ENCODE measurements at places on chromosomes 7 and 10. TPM values are rescaled to one million over a fixed set of nuclear protein-coding genes. Genes with fewer than 3 reads are reported as not detected.

DNA sequence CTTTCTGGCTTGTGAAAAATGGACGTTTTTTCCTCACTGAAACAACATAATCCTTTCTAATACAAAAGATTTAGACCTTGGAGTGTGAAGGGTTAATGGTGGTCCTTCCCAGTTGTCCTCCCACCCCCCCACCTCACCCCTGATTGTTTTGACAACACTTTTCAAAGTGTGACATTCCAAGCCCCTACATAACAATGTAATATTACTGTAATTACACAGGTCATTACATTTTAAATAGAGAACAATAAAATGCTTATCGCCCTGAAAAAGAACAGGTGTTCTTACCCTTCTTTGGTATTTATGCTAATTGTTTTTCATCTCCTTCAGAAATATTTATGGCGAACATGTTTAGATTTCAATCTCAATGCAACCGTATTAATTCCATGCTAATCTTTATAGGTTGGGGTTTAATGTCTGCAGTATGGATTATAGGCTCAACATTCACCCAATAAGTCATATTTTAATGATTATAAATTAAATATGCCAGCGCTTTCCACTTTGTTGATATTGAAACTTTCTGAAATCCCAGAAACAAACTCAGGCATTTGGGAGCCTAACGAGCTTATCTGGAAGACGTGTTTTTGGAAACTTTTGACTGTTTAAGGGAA is 5.0 kb downstream of the TCF7L2 start:
- H3K27ac ChIP-seq: no peak overlapping the region
- H3K4me1 ChIP-seq: peaks cover 30% of the 10 kb centered on the region
- DNase-seq: no peak
- H3K4me3 ChIP-seq: no peak overlapping the region
- no peaks in the 10 kb centered on the region for H3K36me3 ChIP-seq

DNA sequence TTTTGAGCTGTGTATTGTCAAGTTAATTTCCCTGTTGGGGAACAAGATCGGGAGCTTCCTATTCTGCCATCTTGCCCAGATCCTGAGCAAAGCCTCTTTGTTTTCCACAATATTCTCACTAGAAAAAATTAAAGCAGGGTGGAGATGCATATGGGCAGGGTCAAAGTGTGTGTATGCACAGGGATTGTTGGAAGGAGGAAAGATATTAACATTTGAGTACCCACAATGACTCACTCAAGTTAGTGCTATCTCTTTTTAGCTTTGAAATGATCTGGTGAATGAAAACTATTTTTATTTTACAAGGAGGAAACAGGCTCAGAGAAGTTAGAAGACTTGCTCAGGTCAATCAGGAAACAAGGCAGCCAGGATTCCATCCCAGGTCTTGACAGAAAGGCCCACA is 6.7 kb upstream of the BTBD16 start:
- no peaks in the 10 kb centered on the region for H3K36me3 ChIP-seq
- no peaks in the 10 kb centered on the region for H3K27me3 ChIP-seq
- H3K4me3 ChIP-seq: no peak overlapping the region

The GRB10 gene
- total RNA-seq: 55.8 TPM

The IGFBP3 gene
- 386 TPM for total RNA-seq

- H3K4me3 ChIP-seq: no peak overlapping the region
- H3K27ac ChIP-seq: no peak overlapping the region
- no peak for DNase-seq
- H3K27me3 ChIP-seq: no peaks in the 10 kb centered on the region
- no peaks in the 10 kb centered on the region for H3K4me1 ChIP-seq
Observed at GRCh38 chr10:62336404-62336803, 37.8 kb upstream of the ZNF365 start.

DNA sequence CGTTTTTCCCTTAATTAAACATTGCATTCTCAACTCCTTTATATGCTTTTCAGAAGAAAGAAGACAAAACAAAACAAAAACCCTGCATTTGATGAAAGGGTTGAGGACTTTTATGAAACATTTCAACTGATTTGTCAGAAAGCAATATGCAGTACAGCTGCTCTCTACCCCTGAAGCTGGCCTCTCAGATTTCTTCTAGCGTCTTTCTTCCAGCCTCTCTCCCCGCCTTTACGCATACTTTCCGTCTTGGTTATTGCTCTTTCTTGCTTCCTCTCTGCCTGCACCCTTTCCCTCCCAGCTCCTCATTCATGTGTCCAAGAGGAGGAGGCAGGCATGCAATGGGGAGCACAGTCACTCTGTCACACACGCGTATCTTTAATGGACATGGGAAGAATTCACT is 91.0 kb upstream of the COL1A2 start:
- H3K36me3 ChIP-seq: no peaks in the 10 kb centered on the region
- H3K27ac ChIP-seq: no peak overlapping the region
- DNase-seq: no peak

GRCh38 chr10:5442065-5442989 is 30.0 kb downstream of the NET1 start:
- DNase-seq: peak; percentile 39
- 0 out of 2 replicates have a peak overlapping the region, but pooled peaks have one; percentile 2 for H3K27ac ChIP-seq
- H3K27me3 ChIP-seq: no peaks in the 10 kb centered on the region

GRCh38 chr7:5831196-5831595 is 49.4 kb upstream of the OCM start:
- H3K36me3 ChIP-seq: no peaks in the 10 kb centered on the region
- no peak overlapping the region for H3K27ac ChIP-seq
- H3K4me3 ChIP-seq: no peak overlapping the region
- no peak for DNase-seq
- H3K4me1 ChIP-seq: no peaks in the 10 kb centered on the region

DNA sequence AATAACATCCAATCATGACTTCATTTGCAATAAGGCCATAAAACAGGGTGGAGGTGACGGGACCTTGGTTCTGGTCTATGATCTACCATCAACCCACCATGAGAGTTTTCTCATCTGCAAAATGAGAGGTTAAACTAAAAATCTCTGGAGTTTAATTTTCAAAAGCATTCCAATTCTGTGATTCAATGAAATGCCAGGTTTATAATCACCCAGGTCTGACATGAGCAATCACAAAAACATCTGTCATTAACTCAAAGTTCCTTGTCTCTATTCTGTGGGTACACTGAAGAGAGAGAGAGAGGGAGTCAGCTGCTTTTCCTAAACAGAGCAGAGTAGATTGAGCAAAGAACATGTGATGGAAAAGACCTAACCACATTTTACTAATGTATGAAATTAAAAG is 75.4 kb downstream of the NUDCD3 start:
- H3K27me3 ChIP-seq: no peaks in the 10 kb centered on the region
- H3K27ac ChIP-seq: peak overlapping the region; percentile 11
- no peak overlapping the region for H3K4me3 ChIP-seq
- peak; percentile 86 for DNase-seq
- peaks cover 22% of the 10 kb centered on the region for H3K36me3 ChIP-seq
- peaks cover 29% of the 10 kb centered on the region for H3K4me1 ChIP-seq

- H3K27ac ChIP-seq: peak overlapping the region; percentile 95
- H3K36me3 ChIP-seq: peaks cover 30% of the 10 kb centered on the region
- H3K4me3 ChIP-seq: no peak overlapping the region
- peaks cover 69% of the 10 kb centered on the region for H3K4me1 ChIP-seq
- no peak for DNase-seq
Observed at GRCh38 chr10:14581553-14582321, 193.0 kb downstream of the FAM107B start.

DNA sequence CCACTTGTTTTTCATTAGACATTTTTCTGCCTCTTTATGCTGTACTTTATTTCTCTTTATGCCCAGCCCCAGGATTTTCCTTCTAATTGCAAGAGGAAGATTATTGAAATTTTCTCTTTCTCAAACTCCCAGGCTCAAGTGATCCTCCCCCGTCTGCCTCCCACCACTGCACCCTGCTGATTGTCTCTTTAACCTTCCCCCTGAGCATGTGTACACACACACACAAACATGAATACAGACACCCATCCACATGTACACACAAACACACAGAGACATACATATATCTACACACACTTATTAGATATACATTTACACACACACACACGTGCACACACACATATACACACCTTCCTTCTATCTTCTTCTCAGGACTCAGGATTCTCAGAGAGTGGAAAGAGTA is 37.3 kb upstream of the MAP3K8 start:
- H3K4me3 ChIP-seq: no peak overlapping the region
- no peaks in the 10 kb centered on the region for H3K36me3 ChIP-seq
- H3K27ac ChIP-seq: no peak overlapping the region
- no peaks in the 10 kb centered on the region for H3K4me1 ChIP-seq

The POR gene
- total RNA-seq: 205 TPM

- H3K4me1 ChIP-seq: no peaks in the 10 kb centered on the region
- peaks cover 11% of the 10 kb centered on the region for H3K27me3 ChIP-seq
Observed at GRCh38 chr10:133130602-133131001, 29.4 kb upstream of the KNDC1 start.

- no peaks in the 10 kb centered on the region for H3K27me3 ChIP-seq
- no peaks in the 10 kb centered on the region for H3K36me3 ChIP-seq
- no peak for DNase-seq
- H3K27ac ChIP-seq: no peak overlapping the region
- H3K4me3 ChIP-seq: no peak overlapping the region
Observed at GRCh38 chr7:94042381-94042780, 38.2 kb upstream of the BET1 start.

DNA sequence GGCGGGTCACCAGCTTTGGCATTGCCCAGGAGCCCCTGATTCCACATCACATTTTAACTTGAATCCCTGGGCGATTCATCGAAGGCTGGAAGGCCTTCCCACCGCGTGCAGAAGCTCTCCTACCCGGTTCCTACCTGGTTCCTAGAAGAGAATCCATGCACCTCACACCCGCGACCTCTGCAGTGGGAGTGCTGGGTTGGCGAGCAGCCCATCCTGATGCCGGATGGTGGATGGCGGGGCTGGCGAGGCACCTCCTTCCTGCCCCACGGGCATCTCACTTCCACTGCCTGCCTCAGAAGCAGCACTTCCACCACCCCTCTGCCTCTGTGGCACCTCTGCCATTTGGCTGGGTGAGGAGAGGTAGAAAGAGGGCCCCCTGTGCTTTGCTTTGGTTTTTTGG is 32.0 kb downstream of the NUB1 start:
- H3K27me3 ChIP-seq: no peaks in the 10 kb centered on the region
- no peak overlapping the region for H3K4me3 ChIP-seq
- no peak for DNase-seq
- no peak overlapping the region for H3K27ac ChIP-seq
- H3K36me3 ChIP-seq: peaks cover 10% of the 10 kb centered on the region
- no peaks in the 10 kb centered on the region for H3K4me1 ChIP-seq

GRCh38 chr10:35092851-35093250 is 2.7 kb upstream of the CUL2 start:
- no peak overlapping the region for H3K27ac ChIP-seq
- H3K4me1 ChIP-seq: peaks cover 14% of the 10 kb centered on the region
- no peaks in the 10 kb centered on the region for H3K36me3 ChIP-seq
- no peak for DNase-seq
- no peak overlapping the region for H3K4me3 ChIP-seq

DNA sequence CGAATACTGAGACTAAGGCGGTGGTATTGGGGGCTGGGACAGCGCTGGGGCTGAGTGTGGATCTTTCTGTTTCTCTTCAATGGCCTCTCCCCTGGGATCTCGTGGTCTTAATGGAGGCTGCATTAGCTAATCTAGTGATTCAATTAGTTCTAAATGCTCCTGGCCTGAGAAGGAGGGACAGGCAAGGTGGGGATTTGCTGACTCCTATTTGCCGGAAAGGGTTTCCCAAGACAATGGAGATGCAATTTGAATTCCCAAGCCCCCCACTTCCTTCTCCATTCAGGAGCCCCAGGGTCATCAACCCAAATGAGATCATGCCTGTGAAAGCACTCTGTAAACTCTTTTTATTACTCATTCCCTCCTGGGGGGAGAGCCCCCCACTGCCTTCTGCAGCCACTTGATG is 111.7 kb upstream of the PLXNA4 start:
- H3K27me3 ChIP-seq: peaks cover 99% of the 10 kb centered on the region
- no peak for DNase-seq

GRCh38 chr7:25179325-25179724 is 49.0 kb downstream of the NPVF start:
- no peaks in the 10 kb centered on the region for H3K36me3 ChIP-seq
- peaks cover 41% of the 10 kb centered on the region for H3K27me3 ChIP-seq
- H3K27ac ChIP-seq: no peak overlapping the region
- no peak for DNase-seq
- H3K4me1 ChIP-seq: no peaks in the 10 kb centered on the region

DNA sequence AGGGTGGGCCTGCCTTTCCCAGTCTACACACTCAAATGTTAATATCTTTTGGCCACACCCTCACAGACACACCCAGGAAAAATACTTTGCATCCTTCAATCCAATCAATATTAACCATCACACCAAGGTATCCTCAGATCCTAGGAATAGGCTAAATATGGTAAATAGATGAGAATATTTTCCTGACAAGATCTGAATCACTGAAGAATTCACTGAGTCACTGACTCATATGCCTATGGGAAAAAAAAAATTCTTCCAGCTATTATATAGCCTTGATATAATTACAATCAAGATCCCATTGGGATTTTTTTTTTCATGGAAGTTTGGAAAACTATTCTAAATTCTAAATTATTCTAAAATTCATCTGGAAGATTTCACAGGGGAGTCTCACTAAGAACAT is 65.8 kb downstream of the INHBA start:
- no peak overlapping the region for H3K4me3 ChIP-seq
- DNase-seq: no peak
- no peaks in the 10 kb centered on the region for H3K36me3 ChIP-seq
- no peaks in the 10 kb centered on the region for H3K27me3 ChIP-seq
- no peaks in the 10 kb centered on the region for H3K4me1 ChIP-seq

The GPR26 gene
- not detected for total RNA-seq

DNA sequence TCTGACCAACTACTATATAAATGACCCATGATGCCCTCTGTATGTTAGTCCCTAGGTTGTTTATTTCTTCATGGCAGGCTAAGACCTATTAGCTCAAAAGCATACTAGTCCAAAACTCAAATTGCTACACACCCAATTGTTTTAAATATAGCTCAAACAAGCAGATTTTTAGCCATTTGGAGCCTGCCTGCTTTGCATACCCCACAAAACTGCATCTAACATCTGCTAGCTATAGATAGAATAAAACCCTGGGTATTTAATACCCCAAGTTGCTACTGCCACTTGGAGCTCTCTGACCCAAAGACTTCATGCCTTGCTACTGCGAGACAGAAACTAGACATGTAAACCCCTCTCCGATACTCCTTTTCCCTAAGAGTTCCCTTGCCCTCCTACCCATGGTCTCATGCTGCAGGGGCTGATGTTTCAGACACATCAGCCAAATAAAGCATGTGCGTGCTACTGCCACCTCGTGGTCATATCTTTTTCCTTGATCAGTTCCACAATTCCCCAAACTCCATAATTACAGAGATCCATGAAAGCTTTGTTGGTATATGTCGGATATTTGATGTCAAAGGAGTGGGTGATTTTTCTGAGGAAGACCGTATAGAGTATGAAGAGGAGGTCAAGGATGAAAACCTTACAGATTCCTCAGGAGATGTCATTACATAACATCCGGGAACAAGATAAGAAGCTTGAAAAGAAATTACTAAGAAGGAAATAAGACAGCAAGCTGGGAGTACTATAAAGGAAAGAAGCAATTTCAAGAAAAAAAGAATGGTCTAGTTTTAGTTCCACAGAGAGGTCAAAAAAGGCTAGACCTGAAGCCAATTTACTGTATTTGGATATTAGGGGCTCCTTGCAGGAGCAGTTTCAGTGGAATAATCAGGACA is 386.6 kb downstream of the SH2D4B start:
- no peak overlapping the region for H3K4me3 ChIP-seq
- H3K27ac ChIP-seq: no peak overlapping the region
- no peaks in the 10 kb centered on the region for H3K36me3 ChIP-seq

The CALCR gene
- not detected for total RNA-seq

The FXYD4 gene
- total RNA-seq: not detected

- H3K27ac ChIP-seq: no peak overlapping the region
- no peak for DNase-seq
- no peak overlapping the region for H3K4me3 ChIP-seq
- no peaks in the 10 kb centered on the region for H3K4me1 ChIP-seq
Observed at GRCh38 chr10:121374121-121374520, 224.1 kb downstream of the FGFR2 start.
